Dermis microvascular lymphatic vessel endothelial cell (primary cell): ENCODE measurements at places on chromosomes 5 and 9. TPM values are rescaled to one million over a fixed set of nuclear protein-coding genes. Genes with fewer than 3 reads are reported as not detected.

- DNase-seq = no peak
These were observed 325.6 kb downstream of the ACTL7B start for GRCh38 chr9:108530141-108530540.

DNA sequence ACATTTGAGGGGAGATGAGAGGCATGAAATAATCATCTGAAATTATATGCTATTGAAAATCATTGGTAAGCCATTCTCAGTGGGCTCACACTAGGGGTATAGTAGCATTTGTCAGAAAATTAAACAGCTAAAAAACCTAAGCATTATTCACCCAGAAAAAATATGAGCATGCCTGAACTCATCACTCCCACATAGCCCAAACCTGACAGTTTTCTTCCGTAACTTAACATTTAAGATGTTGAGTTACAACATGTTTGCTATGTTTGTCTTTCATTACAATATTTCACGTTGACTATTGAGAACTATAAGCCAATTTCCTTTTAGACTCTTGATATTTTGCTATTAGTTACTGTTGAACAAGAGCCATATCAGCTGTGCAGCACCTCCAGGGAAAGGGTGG lies 23.5 kb upstream of the GHR start:
- DNase-seq = no peak

DNA sequence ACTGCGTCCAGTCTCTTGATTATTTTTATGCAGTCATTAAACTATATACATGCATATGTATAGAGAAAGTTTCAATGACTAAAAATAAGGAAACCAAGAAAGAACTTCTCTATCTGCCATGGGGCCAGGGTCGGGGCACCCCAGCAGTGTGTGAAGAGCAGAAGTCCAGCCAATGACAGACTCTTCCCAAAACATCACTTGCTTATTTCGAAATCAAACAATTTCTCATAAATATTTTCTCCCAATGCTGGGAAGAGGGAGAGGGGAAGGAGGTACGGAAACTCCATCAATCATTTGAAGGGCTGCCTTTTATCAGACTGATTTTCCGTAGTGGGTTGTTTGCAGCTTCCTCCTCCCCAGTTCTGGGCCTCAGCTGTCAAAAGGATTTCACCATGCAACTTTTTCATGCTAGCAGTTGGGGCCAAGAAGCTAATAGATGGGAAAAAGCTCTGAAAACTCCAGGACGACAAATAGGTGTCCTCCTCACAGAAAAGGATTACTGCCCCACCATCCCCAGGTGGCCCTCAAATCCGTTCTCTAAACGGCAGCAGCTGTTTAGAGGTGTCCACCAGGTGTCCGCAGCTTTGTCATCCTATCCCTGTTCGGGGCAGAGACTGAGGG lies 617 bp upstream of the FPGS start:
- DNase-seq = no peak

DNA sequence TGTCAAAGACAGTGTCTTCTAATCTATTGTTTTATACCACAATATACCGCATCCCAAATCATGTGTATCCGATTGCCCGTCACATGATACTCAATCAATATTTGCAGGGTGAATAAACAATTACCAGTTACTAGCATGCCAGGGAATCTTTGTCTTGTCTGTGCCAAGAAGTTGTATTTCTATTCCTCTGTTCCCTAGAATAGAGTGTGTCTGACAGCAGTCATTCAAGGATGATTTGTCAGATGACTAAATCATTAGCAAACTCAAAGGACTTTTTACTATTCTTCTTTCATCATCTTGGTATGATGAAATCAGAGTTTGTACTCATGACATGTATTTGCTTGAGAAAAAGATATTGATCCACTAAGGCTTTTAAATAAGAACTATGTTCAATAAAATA lies 348.8 kb downstream of the HTR1A start:
- DNase-seq = no peak

- DNase-seq = no peak
These were observed 53.0 kb downstream of the PSD2 start for GRCh38 chr5:139848508-139849100.

DNA sequence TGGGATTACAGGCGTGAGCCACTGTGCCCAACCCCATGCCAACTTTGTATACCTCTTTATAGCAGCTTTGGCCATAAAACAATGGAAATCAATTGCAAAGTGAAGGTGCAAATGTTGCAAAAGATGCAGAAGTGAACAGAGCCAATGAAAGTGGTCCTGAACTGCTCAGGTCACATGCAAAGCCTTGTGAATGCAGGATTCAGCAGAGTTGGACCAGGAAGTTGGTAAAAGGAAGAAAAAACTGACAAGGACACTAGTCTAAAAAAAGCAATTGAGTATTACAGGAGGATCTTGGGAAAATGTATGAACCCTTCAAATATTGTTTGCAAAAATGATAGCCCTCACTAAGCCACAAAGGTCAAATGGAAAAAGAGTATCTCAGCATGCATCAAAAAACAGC lies 4.5 kb upstream of the MAP3K1 start:
- DNase-seq = no peak

- no peak for DNase-seq
These were observed 24.3 kb upstream of the TUSC1 start for GRCh38 chr9:25702536-25702935.

The CRHBP gene
- total RNA-seq = 0.25 TPM in 1 of 2 replicates, not detected in the other

The CDC37L1 gene
- total RNA-seq = 5.1 and 7.7 TPM in 2 replicates

The KLF4 gene
- 0.77 and 3.7 TPM in 2 replicates for total RNA-seq

The SECISBP2 gene
- 16.4 and 24.4 TPM in 2 replicates for total RNA-seq

DNA sequence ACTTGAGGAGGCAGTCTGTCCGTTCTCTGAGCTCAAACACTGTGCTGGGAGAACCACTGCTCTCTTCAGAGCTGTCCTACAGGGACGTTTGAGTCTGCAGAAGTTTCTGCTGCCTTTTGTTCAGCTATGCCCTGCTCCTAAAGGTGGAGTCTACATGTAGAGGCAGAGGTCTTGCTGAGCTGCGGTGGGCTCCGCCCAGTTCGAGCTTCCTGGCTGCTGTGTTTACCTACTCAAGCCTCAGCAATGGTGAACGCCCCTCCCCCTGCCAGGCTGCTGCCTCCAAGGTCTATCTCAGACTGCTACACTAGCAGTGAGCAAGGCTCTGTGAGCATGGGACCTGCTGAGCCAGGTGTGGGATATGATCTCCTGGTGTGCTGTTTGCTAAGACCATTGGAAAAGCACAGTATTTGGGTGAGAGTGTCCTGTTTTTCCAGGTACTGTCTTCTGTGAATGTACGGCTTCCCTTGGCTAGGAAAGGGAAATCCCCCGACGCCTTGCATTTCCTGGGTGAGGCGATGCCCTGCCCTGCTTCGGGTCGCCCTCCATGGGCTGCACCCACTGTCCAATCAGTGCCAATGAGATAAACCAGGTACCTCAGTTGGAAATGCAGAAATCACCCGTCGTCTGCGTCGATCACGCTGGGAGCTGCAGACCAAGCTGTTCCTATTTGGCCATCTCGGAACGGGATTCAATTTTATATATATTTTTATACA lies 58.5 kb downstream of the CNTRL start:
- no peak for DNase-seq

- DNase-seq = no peak
These were observed 41.7 kb downstream of the TMEM161B start for GRCh38 chr5:88226881-88227450.

- no peak for DNase-seq
These were observed 116.5 kb downstream of the TRPM6 start for GRCh38 chr9:74771262-74771585.

DNA sequence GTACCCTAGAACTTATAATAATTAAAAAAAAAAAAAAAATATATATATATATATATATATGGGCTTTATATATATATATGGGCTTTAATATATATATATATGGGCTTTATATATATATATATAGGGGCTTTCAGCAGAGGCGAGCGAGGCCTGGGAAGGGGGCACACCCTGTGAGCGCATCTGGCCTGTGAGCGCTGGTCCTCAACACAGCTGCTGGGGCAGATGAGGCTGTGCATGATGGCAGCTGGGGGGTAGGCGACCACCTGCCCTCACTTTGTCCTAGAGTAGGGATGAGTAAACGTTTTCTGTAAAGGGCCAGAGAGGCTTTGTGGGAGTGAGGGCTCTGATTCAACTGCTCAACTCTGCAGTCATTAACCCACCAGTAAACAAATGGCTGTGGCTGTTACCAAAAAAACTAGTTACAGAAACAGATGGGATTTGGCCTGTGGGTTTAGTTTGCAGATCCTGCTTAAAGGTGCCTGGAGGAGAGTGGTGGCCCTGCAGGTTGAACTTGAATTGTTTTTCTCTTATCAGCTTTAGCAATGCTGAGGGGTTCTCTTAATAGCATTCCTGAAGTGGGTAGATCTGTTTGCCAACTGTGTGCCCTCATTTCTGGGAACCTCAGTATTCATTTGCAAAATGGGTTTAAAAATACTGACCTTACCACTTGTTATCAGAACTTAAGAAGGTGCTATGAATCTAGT lies 88.1 kb upstream of the EPB41L4B start:
- DNase-seq = no peak

The EGFLAM gene
- total RNA-seq = 0.13 and 0.25 TPM in 2 replicates

DNA sequence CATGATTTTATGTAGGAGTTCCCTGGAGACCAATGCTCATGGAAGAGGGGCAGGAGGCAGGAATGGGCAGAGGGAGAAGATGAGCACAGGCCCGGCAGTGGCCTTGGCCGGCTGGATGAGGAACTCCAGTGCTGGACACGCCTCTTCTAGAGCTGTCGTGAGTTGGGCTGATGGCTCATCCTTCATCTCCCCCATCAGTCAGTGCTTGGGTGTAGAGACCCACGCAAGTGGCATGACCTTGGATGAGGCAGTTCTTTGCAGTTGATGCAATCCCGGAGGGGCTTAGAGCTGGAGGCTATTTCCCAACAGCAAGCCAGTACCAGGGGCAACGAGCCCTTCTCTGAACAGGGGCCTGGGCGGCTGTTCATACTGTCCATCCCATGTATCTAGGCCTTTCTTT lies 25.5 kb upstream of the ARAP3 start:
- no peak for DNase-seq
